ENCODE measurements at places on chromosomes 1 and 21.

DNA sequence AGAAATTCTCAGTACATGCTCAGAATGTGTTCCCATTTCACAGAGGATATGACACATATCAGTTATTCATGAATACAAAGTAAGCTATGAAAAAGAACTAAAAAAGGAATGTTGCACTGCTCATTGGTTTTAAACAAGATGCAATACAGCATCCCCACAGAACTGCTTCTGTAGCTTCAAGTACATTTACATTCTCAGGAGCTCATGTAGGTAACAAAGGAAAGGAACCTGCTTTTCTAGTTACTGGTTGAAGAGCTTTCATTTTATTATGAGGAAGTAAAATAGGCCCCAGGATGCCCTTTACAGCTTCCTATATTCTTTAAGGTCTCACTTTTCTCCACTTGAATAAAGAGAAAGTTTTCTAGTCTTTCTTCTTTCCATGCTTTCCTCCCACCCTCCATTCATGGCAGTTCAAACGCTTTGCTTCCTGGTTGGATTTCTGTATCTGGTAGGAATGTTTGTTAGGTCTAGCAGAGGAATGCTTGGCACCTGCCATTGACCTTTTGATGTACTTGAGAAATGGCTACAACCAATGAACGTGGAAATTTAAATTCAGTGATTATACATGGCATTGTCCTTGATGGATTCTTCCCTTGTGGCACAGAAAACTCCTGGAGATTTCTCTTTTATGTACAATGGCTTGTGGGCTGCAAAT, 27.1 kb upstream of the KCNK2 start:
- H3K4me3 ChIP-seq: no peak overlapping the region
- no peaks in the 10 kb centered on the region for H3K36me3 ChIP-seq
- no peaks in the 10 kb centered on the region for H3K4me1 ChIP-seq
- H3K27me3 ChIP-seq: peaks cover 18% of the 10 kb centered on the region
- H3K27ac ChIP-seq: no peak overlapping the region

DNA sequence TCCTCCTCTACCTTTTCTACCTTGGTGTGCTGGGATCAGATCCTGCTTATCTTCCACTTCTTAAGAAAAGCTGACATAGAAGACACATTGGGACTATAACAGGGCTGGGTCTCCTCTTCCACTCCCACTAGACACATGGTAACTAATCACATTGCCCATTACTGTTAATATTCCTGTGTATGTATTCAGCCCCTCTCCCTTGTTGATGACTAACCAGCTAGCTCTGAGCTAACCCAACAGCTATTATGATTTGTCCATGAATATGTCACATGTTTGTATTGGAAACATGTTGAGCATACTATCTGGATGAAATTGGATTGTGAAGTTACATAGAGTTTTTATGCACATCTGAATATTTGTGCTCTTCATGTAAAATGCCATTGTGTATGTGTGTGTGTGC, 52.9 kb downstream of the MPZL1 start:
- peaks cover 32% of the 10 kb centered on the region for H3K4me1 ChIP-seq
- peaks cover 33% of the 10 kb centered on the region for H3K36me3 ChIP-seq
- no peak for DNase-seq
- H3K4me3 ChIP-seq: no peak overlapping the region

DNA sequence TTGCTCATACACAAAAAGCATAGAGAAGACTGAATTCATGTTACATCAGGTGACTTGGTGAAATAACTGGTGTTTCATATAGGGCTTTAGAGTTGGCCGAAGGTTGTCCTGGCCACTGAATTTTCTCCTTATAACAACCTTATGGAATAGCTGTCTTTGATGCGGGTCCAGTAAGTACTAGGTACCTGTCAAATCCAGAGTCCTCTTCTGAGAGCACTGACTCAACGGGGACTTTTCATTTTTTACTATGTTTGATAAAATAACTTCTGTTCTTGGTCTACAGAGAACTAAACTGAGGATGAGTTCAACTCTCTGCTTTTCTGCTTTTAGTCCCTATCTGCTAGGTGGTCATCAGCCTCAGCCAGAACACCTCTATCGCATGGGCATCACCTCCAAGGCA, 76.1 kb upstream of the JAK1 start:
- no peak overlapping the region for H3K27ac ChIP-seq
- DNase-seq: no peak
- H3K27me3 ChIP-seq: no peaks in the 10 kb centered on the region
- no peaks in the 10 kb centered on the region for H3K36me3 ChIP-seq

GRCh38 chr1:25338986-25339385, 852 bp downstream of the TMEM50A start:
- no peak for DNase-seq
- peak overlapping the region; percentile 93 for H3K27ac ChIP-seq
- H3K27me3 ChIP-seq: no peaks in the 10 kb centered on the region
- H3K4me1 ChIP-seq: peaks cover 27% of the 10 kb centered on the region

- peaks cover 2% of the 10 kb centered on the region for H3K36me3 ChIP-seq
- H3K4me1 ChIP-seq: peaks cover 52% of the 10 kb centered on the region
- peak within 1 kb of the TSS; percentile 91 for H3K27ac ChIP-seq
- peak within 1 kb of the TSS; percentile 88 for H3K4me3 ChIP-seq
These were observed at the start of gene MAPKAPK2 for GRCh38 chr1:206684478-206685333. Gene MAPKAPK2, plus strand, starts transcription at chr1:206684905. Its CDS starts 325 bp downstream, at chr1:206685230.

DNA sequence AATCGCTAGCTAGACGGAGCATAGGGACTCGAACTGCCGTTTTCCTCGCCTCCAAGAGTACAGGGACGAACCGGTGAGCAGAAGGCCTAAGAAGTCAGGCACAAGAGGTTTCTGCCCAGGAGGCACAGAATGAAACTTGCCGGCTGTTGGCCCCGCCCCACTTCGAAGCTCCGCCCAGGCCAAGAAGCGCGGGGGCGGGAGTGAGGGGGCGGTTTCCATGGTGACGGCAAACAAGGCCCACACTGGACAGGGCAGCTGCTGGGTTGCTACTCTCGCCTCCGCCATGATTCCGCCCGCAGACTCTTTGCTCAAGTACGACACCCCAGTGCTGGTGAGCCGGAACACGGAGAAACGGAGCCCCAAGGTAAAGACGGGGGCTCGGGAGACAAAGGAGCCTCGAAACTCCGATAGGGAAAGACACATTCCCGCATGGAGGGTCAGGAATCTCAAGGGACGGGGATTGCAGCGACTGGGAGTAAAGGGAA, at the start of gene DNALI1:
Gene DNALI1, plus strand, starts transcription at position 229 of the 485 bp plus-strand sequence. Its CDS starts 55 bp downstream, at position 284.
- H3K27me3 ChIP-seq: no peaks in the 10 kb centered on the region
- peaks cover 5% of the 10 kb centered on the region for H3K36me3 ChIP-seq
- H3K4me1 ChIP-seq: peaks cover 23% of the 10 kb centered on the region
- H3K4me3 ChIP-seq: no peak within 1 kb of the TSS
- H3K27ac ChIP-seq: no peak within 1 kb of the TSS

DNA sequence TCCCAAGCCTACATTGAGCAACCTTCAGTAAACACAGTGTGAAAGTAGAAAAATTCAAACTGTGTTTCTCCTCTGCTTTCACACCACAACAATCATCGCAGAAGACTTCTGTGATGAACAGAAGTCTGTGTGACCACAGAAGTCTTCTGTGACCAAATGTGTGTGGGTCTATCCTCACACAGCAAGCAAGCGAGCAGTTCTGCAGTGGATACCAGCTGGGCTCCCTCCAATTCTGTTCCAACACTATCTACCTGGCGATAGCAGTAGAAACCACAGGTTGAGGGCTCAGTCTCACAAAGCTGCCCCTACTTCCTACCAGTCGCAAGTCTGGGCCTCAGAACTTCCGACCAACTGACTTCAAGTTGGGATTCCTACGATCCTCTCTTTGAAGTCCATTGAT, 21.0 kb upstream of the RAP1A start:
- no peaks in the 10 kb centered on the region for H3K36me3 ChIP-seq
- peak overlapping the region; percentile 62 for H3K27ac ChIP-seq
- H3K4me1 ChIP-seq: peaks cover 96% of the 10 kb centered on the region
- no peaks in the 10 kb centered on the region for H3K27me3 ChIP-seq
- DNase-seq: peak; percentile 48

GRCh38 chr1:109299558-109300343, 7.1 kb downstream of the MYBPHL start:
- H3K4me1 ChIP-seq: no peaks in the 10 kb centered on the region
- H3K27ac ChIP-seq: no peak overlapping the region
- H3K36me3 ChIP-seq: no peaks in the 10 kb centered on the region
- H3K4me3 ChIP-seq: no peak overlapping the region

DNA sequence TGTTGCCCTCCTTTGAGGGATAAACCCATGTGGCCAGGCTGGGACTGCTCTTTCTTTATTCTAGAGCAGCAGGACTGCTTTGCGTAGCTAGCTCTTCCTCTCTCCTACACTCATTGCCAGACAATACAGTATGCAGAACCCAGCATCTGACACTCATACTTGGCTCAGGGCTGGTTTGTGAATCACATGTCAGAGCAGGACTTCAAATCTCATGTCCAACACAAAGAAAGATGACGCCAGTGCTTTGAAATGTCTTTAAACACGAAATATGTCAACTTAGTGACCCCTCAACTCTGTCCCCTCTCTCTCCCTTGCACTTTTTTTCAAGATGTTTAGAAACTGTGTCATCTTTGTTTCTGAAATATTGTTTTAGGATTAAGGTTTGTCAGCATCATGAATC, 135.0 kb downstream of the TGFB2 start:
- H3K4me1 ChIP-seq: no peaks in the 10 kb centered on the region
- H3K27ac ChIP-seq: no peak overlapping the region
- no peak overlapping the region for H3K4me3 ChIP-seq
- DNase-seq: no peak

GRCh38 chr1:95207223-95207935, 26.6 kb upstream of the RWDD3 start:
- no peak for DNase-seq
- peaks cover 6% of the 10 kb centered on the region for H3K27me3 ChIP-seq
- H3K4me1 ChIP-seq: no peaks in the 10 kb centered on the region

GRCh38 chr21:30216041-30216723, at the start of gene CLDN8:
Gene CLDN8, minus strand, starts transcription at chr21:30216097. Its CDS starts 172 bp downstream, at chr21:30215925.
- H3K4me1 ChIP-seq: no peaks in the 10 kb centered on the region
- H3K36me3 ChIP-seq: no peaks in the 10 kb centered on the region
- H3K27me3 ChIP-seq: no peaks in the 10 kb centered on the region
- no peak within 1 kb of the TSS for H3K4me3 ChIP-seq

GRCh38 chr1:69315823-69316222, 251.9 kb upstream of the LRRC7 start:
- peaks cover 4% of the 10 kb centered on the region for H3K27me3 ChIP-seq
- H3K4me3 ChIP-seq: no peak overlapping the region
- DNase-seq: no peak
- no peaks in the 10 kb centered on the region for H3K36me3 ChIP-seq
- no peaks in the 10 kb centered on the region for H3K4me1 ChIP-seq

- H3K4me1 ChIP-seq: peaks cover 92% of the 10 kb centered on the region
- no peak overlapping the region for H3K4me3 ChIP-seq
- peaks cover 46% of the 10 kb centered on the region for H3K36me3 ChIP-seq
- no peaks in the 10 kb centered on the region for H3K27me3 ChIP-seq
- no peak for DNase-seq
- peak overlapping the region; percentile 97 for H3K27ac ChIP-seq
These were observed 23.9 kb downstream of the SLC2A1 start for GRCh38 chr1:42934541-42935312.

DNA sequence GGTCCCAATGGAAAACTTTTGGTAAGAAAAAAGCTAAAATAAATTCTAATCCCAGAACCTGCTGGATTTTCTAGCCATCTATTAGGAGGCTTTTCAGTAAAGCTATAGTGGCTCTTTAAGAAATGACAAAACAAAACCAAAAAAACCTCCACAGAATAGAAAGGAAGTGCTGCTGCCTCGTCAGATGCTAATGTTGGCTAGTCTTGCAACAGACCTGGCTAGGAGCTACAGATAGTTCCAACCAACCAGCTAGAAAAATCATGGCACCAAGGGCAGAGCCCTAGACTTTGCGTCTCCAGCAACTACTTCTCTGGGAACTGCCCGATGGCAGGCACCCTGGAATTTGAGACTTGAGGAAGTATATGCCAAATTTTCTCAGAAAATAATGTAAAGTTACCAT, 7.6 kb downstream of the CD101 start:
- H3K27ac ChIP-seq: peak overlapping the region; percentile 72
- H3K4me3 ChIP-seq: peak overlapping the region; percentile 30
- peaks cover 60% of the 10 kb centered on the region for H3K4me1 ChIP-seq
- no peaks in the 10 kb centered on the region for H3K36me3 ChIP-seq

DNA sequence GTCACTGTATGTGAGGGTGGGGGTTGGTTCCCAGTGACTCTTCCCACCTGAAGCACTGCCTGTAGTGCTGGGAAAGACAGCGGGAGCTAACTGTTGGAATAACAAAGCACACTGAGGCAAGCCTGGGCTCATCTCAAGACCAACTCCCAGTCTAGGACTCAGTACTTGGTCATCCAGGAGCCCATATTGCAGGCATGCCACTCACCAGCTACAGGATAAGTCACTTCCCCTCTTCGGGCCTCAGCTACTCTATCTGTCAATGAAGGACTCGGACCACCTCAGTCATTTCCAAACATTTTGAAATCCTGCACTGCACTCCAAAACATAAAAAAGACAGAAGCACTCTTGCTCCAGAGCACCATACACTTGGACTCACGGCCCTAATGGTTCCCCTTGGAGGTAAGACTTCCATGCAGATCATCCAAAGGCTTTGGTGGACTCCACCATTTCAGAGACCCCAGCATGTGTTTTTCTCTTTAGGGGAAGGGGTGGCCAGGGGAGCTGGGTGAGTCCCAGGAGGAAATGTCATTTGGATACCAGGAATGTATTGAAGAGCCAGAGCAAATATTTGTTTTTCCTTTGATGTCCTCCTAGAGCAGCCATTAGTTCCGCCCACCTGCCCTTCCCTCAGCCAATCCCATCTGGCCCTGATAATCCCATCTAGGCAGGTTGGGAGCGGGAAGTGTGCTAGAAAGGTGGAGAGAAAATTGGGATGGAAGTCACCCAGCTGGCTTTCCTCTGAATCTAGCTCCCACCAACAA, 3.1 kb downstream of the NUAK2 start:
- H3K27me3 ChIP-seq: no peaks in the 10 kb centered on the region
- H3K4me1 ChIP-seq: peaks cover 61% of the 10 kb centered on the region
- H3K36me3 ChIP-seq: peaks cover 10% of the 10 kb centered on the region
- peak overlapping the region; percentile 93 for H3K27ac ChIP-seq
- no peak for DNase-seq

DNA sequence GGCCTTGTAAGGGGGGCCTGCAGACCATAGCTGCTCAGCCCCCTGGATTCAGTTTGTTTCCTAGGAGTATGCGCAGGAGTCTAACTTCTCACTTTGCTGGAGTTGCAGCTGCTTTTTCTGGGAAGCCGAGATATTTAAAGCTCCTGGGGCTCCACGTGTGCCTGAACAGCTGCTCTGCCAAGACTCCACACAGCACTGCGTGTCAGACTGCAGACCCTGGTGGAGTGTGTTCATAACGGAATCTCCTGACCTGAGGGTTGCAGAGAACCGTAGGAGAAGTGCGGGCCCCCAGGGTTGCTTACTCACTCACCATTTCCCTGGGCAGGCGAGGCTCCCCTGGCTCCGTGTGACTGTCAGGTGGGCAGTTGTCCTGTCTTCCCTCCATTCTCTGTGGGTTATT, 474.3 kb upstream of the TMPRSS15 start:
- no peaks in the 10 kb centered on the region for H3K4me1 ChIP-seq
- H3K36me3 ChIP-seq: no peaks in the 10 kb centered on the region
- no peaks in the 10 kb centered on the region for H3K27me3 ChIP-seq
- no peak overlapping the region for H3K4me3 ChIP-seq

GRCh38 chr1:180258290-180258689, 28.2 kb downstream of the LHX4 start:
- H3K36me3 ChIP-seq: no peaks in the 10 kb centered on the region
- no peaks in the 10 kb centered on the region for H3K4me1 ChIP-seq
- no peak overlapping the region for H3K27ac ChIP-seq

- H3K36me3 ChIP-seq: no peaks in the 10 kb centered on the region
- peaks cover 6% of the 10 kb centered on the region for H3K27me3 ChIP-seq
- no peaks in the 10 kb centered on the region for H3K4me1 ChIP-seq
These were observed 72.0 kb upstream of the KCNA3 start for GRCh38 chr1:110746644-110747259.
